ENCODE measurements at places on chromosomes 1 and 21. TPM values are rescaled to one million over a fixed set of nuclear protein-coding genes. Genes with fewer than 3 reads are reported as not detected.

The KRTAP10-8 gene
- not detected for total RNA-seq

The EPS8L3 gene
- not detected for total RNA-seq

The CENPL gene
- total RNA-seq: 25.5 TPM

The KIF26B gene
- total RNA-seq: not detected

The FBLIM1 gene
- total RNA-seq: not detected

The RGL1 gene
- total RNA-seq: 1.7 TPM

The TMEM200B gene
- 1.1 TPM for total RNA-seq

The BATF3 gene
- total RNA-seq: 97.3 TPM

The SDF4 gene
- total RNA-seq: 773 TPM

The HMCN1 gene
- total RNA-seq: 1.2 TPM

The OR14A2 gene
- not detected for total RNA-seq

The HIVEP3 gene
- 8.0 TPM for total RNA-seq

DNA sequence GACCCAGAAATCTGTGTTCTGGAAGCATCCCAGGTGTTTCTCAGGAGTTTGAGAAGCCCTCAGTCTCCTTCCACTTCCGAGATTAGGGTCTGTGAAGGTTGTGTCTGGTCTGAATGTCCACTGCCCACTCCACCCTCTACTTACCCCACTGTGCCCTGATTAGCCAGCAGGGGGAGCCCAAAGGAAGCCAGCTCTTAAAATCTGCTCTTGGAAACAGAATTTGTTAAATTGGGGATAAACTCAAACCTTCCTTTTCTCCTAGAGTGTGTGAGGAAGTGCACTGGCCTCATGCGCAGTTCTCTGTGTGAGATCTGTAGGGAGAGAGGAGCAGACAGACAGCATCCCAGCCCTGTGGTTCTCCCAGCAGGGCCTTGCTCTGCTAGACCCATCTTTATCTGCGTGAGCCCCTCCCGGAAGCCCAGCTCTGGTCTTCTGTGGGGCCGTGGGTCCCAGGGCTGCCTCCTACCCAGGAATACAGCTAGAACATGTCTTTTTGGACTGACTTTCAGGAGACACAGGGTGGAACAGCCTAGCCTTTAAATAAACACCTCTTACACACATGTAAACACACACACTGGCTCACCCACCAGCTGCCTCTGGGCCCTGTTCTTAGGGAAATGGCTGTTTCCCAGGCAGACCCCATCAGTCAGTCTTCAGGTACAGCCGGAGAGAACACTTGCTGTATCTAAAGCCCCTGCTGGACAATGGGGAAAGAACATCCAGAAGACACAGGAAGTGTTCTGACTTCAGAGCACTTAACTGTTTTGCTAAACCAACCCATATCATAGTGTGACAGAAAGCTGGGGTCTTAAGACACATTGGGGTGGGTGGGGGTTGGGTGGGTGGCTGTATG lies 52.2 kb downstream of the SMYD2 start:
- no peak for ATAC-seq

DNA sequence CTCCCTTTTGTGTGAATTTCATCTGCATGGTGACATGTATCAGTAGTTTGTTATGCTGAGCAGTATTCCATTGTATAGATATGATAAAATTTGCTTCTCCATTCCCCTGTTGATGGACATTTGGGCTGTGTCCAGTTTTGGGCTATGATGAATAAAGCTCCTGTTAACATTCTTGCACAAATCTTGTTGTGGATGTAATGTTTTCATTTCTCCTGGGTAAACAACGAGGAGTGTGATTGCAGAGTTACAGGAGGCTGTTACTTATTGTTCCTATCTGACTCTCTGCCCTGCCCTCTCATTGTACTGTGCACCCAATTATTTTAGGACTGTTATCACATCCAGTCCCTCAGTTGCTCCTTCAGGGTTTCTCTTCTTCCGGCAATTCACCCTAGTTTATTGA lies 24.2 kb downstream of the MAPKAPK2 start:
- ATAC-seq: no peak

- peak; percentile 66 for ATAC-seq
These were observed 95.6 kb downstream of the ZNF644 start for GRCh38 chr1:90925928-90926869.

DNA sequence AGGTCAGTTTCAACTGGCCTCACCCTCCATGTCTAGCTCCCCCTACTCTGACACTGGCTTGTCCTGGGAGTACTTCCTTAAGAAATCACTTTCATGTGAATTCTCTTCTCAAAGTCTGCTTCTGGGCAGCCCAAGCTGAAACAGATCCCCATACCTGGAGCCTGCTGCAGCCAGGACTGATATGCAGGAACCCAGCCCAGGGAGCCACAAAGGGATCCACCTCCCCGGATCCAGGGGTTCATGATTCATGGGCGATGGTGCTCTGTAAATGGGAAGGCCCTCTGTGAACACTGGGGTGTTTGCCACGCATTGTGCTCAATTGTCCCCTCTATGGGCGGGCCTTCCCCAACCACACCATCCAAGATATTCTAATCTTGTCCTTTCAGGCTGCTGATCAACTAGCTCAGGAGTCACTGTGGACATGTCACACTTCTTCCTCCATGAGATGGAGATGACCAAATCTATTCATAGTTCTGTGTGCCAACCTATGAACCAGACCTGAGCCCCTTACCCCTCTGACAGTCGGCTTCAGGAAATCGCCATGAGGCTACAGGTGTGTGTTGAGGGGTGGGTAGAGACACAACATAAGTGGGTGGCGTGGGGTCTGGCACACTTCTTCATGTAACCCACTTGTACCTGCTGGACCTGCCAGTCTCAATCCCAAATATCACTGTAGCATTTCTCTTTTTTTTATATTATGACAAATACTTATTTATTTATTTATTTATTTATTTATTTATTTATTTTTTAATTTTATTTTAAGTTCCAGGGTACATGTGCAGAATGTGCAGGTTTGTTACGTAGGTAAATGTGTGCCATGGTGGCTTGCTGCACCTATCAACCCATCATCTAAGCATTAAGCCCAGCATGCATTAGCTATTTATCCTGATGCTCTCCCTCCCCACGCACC lies 41.8 kb downstream of the RUNX3 start:
- no peak for ATAC-seq

DNA sequence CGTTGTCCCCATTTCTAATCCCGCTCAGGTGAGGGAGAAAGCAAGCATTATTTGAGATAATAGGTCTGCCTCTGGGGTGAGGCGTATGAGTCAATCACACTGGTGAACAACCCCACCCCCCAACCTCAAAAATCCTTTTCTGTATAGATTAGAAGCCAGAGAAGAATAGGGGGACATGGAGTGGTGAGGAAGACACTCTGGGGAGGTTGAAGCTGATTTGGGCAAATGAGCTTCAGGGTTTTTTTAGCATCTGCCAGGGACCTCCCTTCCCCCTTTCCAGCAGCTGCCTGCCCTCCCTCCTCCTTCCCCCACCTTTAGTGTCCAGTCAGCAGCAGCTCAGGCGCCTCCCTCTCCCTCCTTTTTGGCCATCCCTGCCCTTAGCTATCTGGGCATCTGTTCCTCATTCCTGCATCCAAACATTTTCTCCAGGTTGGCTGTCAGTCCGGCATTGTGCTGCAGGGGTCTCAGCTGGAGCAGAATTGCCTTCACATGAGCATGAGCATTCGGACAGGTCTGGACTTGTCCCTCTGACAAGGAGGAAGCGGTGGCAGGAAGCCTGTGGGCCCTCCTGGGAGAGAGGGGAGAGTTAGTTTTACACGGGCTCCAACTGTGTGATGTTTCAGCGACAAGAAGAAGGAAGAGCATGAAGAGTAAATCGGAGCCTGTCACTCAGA lies 30.8 kb upstream of the PTGFRN start:
- peak; percentile 52 for ATAC-seq

DNA sequence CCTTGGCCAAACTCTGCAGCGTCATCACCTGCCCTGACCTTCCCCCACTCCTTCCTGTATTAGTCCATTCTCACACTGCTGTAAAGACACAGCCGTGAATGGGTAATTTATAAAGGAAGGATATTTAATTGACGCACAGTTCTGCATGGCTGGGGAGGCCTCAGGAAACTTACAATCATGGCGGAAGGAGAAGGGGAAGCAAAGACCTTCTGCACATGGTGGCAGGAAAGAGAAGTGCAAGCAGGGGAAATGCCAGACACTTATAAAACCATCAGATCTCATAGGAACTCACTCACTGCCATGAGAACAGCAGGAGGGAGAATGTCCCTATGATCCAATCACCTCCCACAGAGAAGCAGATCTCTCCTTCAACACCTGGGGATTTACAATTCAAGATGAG lies 408.5 kb downstream of the PTPRU start:
- no peak for ATAC-seq

DNA sequence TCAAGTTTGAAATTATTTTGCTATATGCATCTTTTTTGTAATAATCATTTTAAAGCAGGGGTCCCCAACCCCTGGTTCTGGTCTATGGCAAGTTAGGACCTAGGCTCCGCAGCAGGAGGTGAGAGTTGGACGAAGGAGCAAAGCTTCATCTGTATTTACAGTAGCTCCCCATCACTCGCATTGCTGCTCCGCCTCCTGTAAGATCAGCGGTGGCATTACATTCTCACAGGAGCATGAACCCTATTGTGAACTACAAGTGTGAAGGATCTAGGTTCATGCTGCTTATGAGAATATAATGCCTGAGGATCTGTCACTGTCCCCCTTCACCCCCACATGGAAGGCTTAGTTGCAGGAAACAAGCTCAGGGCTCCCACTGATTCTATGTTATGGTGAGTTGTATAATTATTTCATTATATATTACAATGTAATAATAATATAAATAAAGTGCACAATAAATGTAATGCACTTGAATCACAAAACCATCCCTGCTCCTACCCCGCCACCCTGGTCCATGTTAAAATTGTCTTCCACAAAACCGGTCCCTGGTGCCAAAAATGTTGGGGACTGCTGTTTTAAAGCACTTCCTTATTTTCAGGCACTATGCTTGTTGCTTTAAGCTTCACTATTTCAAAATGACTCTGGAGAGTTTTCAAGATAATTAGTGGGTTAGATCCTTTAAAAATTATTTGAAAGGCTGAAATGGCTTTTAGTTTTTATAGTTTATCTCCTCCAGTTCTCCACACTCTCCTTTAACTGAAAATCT lies 74.8 kb downstream of the PLA2G4A start:
- no peak for ATAC-seq

DNA sequence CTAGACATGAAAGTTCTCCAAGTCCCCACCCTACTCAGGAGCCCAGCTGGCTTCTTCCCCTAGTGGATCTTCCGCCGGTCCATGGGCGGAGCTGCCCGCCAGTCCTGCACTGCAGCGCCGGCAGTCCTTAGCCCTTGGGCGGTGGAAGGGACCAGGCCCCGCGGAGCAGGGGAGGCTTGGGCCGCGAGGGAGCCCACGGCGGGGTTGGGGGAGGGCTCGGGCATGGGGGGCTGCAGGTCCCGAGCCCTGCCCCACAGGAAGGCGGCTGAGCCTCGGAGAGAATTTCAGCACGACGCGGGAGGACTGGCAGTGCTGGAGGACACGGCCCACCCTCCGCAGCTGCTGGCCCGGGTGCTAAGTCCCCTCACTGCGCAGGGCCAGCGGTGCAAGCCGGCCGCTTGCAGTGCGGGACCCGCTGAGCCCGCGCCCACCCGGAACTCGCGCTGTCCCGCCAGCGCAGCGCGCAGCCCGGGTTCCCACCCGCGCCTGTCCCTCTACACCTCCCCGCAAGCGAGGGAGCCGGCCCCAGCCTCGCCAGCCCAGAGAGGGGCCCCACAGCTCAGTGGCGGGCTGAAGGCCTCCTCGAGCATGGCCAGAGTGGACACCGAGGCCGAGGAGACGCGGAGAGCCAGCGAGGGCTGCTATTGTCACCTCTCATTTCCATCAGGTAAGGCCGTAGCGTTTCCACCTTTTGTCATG lies 1398.6 kb downstream of the MRPL39 start:
- no peak for ATAC-seq

- ATAC-seq: no peak
These were observed 46.9 kb downstream of the RASSF5 start for GRCh38 chr1:206554211-206554610.

GRCh38 chr1:234931404-234931973 lies 197.1 kb downstream of the TOMM20 start:
- no peak for ATAC-seq

DNA sequence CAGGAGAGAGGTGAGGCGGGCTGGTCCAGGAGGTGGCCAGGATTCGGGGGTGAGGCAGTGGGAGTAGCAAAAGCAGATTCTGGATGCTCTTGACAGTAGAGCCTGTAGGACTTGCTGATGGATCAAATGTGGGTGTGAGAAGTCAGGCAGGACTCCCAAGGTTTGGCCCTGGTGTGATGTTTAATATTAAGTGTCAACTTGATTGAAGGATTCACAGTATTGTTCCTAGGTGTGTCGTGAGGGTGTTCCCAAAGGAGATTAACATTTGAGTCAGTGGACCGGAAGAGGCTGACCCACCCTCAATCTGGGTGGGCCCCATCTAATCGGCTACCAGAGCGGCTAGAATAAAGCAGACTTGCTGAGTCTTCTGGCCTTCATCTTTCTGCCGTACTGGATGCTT lies 6.8 kb upstream of the RAB4A start:
- no peak for ATAC-seq

- no peak for ATAC-seq
These were observed 167.8 kb downstream of the PIGK start for GRCh38 chr1:77051425-77051824.

DNA sequence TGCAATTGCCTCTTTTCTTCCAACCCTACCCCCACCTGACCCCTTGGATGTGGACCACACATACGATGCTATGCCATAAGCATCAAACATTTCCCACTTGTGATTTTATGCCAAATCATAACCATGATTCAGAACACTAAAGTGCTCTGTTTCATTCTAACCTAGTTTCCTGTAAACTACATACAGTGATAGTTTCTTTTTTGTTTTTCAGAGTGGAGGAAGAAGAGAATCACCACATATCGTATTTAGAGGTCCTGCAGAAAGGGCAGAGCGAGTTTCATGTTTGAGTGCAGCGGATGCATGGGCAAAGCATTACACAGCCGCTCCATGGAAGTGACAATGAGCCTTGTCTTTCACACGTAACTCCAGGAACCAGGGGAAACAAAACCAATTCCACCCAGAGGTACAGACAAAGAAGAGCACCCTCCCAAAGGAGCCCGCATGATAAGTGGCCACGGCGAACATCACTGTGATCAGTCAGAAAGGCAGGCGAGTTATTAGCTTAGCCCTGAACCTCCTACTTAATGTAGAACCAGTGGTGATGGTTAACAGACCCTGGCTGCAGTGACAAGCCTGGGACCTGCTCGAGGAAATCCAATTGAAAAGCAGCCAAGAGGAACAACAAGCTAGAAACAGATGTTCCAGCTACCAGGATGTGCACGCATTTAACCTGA lies 64.0 kb upstream of the ZNF281 start:
- ATAC-seq: peak; percentile 82

DNA sequence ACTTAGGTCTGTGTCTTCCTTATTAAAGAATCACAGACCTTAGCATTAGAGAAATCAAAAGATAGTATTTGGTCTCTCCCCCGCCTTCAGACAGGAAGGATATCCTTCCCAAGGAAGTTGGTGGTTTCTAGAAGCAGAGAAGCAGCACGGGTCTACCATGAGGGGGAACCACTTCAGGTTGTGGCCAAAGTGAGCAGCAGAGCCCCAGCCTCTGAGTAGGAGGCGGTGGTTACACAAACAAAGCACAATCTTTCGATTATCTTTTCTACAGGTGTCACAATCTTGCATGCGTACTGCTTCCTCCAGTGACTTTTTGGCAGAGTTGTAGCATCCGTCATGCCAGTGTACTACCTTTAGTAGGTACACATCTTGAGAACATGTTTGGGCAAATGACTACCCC lies 8.8 kb downstream of the PGLYRP4 start:
- ATAC-seq: peak; percentile 32
